ENCODE measurements at places on chromosomes 4 and X.

GRCh38 chrX:63128509-63128908, 222.6 kb downstream of the SPIN4 start:
- DNase-seq = peak; percentile 13

GRCh38 chrX:100477467-100477866, 67.4 kb upstream of the PCDH19 start:
- no peak for DNase-seq

GRCh38 chrX:123088331-123088730, 95.7 kb upstream of the GRIA3 start:
- no peak for DNase-seq

- DNase-seq = no peak
Measured at GRCh38 chr4:24024605-24025004, 134.8 kb upstream of the PPARGC1A start.

DNA sequence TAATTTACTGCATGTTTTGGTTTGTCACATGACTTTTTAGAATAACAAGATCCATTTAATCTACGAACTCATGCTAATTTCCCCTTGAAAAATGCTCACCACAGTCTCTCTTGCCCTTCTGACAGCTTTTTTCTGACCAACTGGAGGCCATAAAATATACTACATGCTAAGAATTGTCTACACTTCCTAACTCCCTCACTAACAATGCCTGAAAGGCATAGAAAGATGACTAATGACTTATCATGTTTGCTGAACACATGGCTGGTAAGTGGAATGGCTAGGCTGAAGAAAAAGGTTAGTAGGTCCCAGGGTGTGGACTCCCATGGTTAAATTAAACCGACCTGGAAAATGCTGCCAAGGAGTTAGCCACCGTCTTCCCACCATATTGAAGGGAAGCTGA, 309.9 kb downstream of the SPOCK3 start:
- no peak for DNase-seq

GRCh38 chr4:144710526-144710912, 64.6 kb downstream of the HHIP start:
- DNase-seq = no peak

- DNase-seq = no peak
Measured at GRCh38 chr4:185570727-185571126, 35.4 kb upstream of the PDLIM3 start.

- DNase-seq = no peak
Measured at GRCh38 chr4:151674804-151675391, 85.9 kb downstream of the GATB start.

DNA sequence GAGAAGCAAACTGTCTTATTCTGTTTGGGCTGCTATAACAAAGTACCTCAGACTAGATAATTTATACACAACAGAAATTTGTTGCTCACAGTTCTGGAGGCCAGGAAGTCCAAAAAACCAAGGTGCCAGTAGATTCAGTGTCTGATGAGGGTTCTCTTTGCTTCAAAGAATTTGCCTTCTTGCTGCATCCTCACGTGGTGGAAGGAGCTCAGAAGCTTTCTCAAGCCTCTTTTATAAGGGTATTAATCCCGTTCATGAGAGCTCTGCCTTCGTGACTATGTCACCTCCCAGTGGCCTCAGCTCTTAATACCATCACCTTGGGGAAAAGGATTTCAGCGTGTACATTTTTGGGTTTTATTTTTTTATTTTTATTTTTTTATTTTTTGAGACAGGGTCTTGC, 20.1 kb downstream of the CA5B start:
- DNase-seq = no peak

- no peak for DNase-seq
Measured at GRCh38 chrX:136856551-136856950, 24.0 kb downstream of the RBMX start.

DNA sequence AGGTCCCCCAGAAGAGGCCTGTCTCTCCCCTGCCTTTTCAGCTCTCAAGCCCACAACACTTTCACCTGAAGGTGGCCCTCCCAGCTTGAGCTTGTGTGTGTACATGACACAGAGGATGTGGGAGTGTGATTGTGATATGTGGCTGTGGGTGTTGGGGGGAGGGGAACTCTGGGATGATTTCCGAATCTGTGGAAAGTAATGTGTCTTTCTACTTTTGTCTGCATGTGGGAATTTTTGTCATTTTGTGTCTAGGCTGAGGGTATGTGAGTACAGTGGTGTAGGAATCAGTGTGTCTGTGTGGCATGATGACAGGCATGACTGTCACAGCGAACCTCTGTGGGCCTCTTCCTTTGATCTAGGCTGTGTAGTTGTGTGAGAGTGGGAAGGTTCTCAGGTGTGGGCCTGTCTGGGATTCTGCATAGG, 6.4 kb downstream of the SYP start:
- DNase-seq = no peak

DNA sequence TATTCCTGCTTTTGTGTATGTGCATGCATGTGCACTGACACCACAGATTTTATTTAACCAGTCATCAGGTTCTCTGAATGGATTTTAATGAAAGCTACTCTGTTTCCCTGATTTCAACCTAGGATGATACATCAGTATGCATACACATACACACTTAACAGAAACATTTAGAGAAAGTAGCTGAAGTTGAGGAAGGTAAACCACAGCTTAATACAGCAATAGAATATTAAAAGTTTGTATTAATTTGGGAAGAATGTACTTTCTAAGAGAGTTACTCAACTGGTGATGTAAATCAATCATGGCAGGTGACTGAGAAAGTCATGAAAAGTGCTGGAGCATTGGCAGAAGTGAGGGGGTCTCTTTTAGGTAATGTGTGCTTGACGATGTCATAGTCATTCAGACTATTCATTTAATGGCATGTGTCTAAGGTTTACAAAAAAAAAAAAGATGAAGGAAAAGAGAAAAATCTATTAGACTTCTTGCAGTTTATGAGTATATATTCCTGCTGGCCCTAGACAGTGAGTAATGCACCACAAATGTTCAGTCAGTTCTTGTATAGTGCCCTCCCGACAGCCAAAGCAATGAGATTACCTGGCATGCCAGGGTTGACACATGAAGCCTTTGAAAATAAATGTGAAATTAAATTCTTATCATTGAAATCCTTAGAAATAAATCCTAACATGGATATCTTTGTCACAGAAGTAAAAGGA, 187.6 kb downstream of the RAPGEF2 start:
- no peak for DNase-seq

GRCh38 chr4:15735536-15735935, 32.7 kb downstream of the BST1 start:
- no peak for DNase-seq

DNA sequence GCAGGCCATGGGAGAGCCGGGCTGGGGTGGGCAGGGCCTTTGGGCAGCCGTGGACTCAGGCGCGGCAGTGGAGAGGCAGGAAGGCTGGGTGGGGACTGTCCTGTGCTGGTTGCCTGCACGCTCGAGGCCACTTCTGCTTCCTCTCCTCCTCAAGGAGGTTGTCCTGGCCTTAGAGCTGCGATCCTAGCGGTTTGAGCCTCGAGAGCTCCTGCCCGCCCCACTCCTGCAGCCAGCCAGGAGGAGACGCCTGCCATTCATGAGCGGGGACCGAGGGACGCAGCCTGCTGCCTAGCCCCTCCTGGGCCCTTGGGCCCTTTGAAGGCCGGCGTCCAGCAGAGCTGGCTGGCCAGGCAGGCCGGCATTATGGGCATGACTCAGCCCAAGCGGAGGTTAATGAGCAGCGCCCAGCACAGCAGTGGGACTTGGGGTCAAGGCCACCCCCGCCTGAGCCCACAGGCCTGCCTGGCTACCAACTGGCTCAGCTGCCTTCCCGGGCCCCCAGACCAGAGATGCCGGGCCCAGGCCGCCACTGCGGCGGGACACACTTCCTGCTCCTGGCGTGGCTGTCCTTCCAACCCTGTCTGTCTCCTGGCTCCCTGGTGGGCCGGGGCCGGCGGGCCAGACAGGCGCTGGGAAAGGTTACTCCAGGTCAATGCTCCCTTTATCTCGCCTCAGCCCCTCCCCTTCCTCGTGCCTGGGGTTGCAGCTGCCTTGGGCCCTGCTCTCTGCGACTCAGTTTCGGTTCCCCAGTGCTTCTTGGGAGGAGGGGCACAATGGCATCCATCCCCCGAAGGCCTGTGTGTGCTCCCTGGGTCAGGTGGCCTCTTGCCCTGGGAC, 1.8 kb downstream of the ABCD1 start:
- peak; percentile 40 for DNase-seq

DNA sequence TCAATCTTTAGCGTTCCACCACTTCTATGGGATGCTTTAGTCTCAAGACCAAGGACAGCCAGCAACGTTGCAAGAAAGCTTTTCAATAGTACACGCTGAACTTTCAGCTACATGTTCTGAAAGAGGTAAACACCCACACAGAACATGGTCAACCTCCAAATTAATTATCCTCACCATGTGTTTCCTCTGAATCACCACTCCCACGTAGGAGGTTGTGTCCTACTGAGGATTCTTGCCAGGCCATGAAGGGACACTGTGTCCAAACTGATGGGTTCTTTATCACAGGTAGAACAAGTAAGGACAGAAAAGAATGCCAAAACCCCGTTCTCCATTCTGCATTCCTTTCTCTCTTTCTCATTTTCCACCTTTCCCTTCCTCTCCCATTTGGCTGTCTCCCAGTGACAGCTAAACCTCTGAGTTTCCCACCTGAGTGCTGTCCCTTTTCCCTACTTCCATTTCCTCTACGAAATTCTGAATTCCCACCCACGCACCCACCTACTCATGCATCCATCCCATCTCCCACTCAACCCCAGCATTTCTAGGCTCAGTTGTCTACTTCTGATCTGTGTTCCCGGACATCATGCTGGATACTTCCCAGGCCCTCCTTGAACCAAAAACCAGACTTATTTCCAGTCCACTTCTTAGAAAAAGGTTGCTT, 29.0 kb upstream of the GPM6B start:
- no peak for DNase-seq

DNA sequence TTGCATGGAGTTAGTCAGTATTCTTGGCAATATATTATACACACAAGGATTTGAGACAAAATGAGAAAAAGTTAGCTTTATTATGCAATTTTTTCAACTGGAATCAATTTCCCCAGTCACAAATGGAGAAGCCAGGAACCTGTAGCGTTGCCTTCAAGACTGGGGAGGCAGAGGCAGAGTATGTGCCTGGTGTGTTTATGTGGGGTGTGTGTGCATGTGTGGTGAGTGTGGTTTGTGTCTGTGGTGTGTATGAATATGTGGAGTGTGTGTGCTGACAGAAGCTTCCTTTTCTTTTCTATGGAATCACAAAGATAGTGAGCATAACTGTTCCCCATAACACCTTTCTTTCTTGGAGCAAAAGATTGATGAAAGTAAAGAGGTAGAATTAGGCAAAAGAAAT, 37.0 kb downstream of the TNIP3 start:
- no peak for DNase-seq

DNA sequence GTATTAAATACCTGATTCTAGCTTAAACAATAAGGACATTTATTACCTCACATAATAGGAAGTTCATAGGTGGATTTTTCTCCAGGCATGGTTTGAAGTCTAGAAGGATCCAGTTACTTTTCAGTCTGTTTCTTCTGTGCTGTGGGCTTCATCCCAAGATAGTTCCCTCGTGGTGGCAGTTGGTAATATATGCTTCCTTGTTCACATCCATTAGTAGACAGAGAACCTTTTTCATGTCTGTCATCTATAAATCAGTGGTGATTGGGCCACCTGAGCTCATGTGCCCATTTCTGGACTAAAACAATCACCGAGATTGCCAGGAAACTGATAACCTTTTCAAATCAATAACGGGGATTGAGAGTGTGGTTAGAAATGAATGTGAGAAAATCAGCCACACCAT, 97.7 kb downstream of the KDM6A start:
- no peak for DNase-seq

- no peak for DNase-seq
Measured at GRCh38 chrX:110216027-110216426, 101.9 kb downstream of the AMMECR1 start.

- DNase-seq = no peak
Measured at GRCh38 chr4:111979921-111980320, 165.3 kb upstream of the FAM241A start.

- no peak for DNase-seq
Measured at GRCh38 chrX:112967903-112968302, 127.3 kb upstream of the AMOT start.

DNA sequence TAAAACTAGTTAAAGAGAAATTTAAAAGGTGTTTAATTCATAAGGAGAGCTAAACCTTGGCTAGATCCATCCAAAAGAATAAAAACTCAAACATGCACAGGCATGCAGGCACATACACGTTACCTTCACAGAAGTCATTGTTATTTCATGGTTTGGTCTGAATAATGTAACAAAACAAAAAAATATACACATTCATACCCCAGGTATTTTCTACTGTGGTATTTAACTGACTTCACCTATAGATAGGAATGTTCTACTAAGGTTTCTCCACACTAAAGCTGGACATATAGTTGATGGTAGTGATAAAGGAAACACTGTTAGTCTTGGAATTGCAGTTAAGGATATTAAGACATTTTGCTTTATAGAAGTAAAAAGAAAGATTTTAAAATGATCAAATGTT, 283.6 kb upstream of the PCDH10 start:
- no peak for DNase-seq

DNA sequence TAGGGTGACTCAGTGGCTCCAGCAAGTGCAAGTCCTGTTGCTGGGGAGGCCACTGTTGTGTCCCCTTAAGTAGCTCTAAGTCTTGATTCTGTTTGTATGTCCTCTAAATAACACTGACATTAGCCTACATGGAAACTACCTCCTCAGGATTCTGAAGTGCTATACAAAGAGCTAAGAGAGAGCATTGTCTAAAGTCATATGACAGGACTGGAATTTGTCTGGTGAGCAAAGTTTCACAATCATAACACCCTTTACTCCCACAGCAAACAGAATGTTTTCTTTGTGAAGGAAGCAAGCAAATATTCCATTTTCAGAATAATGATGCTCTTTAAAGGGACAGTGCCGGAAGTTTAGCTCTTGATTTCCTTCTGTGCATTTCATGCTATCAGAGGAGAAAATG, 23.4 kb upstream of the CT47A1 start:
- DNase-seq = no peak

DNA sequence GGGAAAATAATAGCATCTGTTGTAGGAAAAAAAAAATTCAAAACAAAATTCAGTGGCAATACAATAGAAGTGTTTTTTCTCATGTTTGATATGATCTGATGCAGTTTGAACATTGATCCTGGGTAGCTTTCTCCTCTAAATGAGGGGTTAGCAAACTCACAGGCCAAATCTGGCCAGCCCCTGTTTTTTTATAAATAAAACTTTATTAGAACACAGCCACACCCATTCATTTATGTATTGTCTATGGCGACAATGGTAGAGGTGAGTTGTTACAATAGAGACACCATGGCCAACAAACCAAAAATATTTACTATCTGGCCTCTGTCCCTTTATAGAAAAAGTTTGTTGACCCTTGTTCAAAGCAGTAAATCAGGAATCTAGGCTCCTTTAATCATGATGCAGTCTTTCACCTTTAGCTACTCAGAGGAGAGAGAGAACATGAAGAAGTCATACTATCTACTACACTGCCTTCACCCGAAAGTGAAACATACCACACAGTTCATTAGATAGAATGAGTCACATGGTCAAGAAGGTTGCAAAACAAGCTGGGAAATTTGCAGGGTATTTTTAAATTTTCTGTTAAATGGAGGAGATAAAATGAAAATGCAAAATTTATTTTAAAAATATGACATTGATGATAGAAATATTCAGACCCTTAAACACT, 186.6 kb upstream of the MAOA start:
- DNase-seq = no peak
